ENCODE measurements at places on chromosomes 7 and 10.

- no peak for DNase-seq
Observed at GRCh38 chr10:131689016-131689415, 211.8 kb upstream of the PPP2R2D start.

- DNase-seq = no peak
Observed at GRCh38 chr10:38027986-38028385, 17.5 kb downstream of the ZNF33A start.

- no peak for DNase-seq
Observed at GRCh38 chr10:34904191-34904590, 89.1 kb upstream of the PARD3 start.

GRCh38 chr7:124263232-124263827 is 230.5 kb upstream of the TMEM229A start:
- DNase-seq = no peak

DNA sequence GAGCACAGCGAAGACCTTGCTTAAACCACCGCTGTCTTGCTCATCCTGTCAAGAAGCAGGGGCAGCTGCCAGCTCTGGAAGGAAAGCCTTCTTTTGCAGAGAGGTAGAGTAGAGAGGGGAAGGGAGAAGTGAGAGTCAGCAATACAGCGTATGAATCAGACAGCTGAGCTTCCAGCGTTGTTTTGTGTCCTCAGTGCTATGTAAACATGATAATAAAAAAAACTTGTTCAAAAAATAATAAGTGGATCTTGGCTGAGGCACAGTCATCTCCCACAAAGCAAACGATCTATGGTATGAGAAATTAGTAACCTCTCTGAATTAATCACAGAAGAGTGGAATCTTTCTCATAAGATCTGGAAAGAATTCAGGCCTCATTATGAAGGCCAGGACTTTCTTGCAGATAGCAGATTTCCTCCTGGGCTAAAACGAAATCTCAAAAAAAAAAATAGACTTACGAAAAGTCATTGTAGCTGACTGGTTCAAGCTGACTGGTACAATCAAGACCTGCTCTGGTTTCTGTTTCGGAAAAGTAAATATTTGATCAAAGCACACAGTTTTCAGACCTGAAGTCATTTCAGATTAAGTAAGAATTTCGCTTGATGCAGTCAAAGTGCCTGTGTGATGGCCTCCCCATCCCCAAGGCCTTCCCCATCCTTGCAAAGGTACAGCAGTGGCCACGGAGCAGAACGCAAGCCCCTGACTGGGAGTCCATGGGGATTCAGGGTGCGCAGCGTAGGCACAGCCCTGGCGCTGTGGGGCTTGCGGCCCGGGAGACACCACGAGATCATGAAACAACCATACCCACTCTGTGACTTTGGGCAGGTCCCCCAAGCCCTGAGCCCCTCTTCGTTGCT is 29.4 kb downstream of the CHST15 start:
- DNase-seq = no peak

DNA sequence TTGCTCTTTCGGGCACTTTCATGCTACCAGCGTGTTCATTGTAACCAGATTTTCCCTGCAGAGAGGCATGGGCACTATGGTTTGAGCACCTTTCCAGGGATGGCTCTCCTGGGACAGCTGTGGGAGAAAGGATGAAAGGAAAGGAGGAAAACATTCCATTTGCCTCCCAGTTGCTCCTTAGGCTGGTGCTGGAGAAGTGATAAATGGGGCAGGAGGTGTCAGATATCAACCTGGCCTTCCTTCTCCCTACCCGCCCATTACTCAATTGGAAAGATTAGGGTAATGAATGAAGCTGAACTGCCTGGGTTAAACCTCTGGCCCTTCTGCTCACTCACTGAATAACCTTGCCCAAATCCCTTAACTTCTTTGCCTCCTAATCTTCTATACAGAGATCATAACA is 228.4 kb downstream of the PLXNA4 start:
- DNase-seq = no peak

GRCh38 chr10:45672181-45673073 is at the start of gene ZFAND4:
Gene ZFAND4, minus strand, starts transcription at chr10:45672772. Its CDS starts 9,047 bp downstream, at chr10:45663725.
- peak; percentile 93 for DNase-seq

DNA sequence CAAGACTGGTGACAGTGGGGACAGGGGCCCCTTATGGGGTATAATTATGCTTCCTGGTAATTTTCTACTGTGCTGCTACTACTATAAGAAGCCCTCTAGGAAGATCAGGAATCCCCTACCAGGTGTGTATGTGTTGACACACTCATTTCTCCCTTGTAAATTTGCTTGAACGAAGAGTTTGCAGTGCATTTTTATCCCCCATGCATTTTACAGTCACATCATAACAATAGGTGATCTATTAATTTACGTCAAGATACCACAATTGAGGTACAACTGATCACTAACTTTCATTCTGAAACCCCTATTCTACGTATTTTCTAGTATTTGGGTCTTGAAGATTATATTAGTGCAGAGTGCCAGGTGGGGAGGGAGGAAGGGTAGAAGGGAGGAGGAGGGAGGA is 252.2 kb downstream of the NSUN6 start:
- no peak for DNase-seq

GRCh38 chr10:89491932-89492331 is 43.5 kb downstream of the SLC16A12 start:
- no peak for DNase-seq

GRCh38 chr7:129066290-129067131 is 11.6 kb upstream of the TNPO3 start:
- DNase-seq = no peak

- DNase-seq = no peak
Observed at GRCh38 chr10:112791447-112791846, 158.6 kb upstream of the TCF7L2 start.

DNA sequence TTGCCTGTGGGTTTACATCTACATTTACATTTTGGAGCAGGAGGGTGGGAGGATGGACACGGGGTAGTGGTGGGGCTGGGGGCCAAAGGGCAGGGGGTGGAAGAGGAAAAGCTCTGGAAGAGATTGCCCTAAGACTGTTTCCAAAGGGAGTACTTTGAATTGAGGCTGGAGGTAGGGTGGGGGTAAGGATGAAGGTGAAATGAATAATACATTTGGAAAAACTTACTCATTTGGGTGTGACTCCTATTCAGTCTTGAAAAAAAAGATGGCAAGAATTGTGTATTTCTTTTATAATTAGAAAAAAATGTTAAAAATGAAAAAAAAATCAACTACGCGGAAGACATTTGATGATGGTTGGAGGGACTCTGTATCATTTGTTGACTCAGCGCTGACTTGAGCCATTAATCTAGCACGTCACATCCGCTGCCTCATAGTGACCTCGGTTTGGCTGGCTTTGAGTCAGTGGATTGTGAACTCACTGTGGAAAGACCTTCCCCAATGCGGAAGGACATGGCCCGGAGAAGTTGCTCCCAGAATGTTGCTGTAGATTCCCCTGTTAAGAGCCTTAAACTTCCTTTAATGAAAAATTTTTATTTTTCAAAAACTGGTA is 2.8 kb downstream of the FAM180A start:
- DNase-seq = no peak

DNA sequence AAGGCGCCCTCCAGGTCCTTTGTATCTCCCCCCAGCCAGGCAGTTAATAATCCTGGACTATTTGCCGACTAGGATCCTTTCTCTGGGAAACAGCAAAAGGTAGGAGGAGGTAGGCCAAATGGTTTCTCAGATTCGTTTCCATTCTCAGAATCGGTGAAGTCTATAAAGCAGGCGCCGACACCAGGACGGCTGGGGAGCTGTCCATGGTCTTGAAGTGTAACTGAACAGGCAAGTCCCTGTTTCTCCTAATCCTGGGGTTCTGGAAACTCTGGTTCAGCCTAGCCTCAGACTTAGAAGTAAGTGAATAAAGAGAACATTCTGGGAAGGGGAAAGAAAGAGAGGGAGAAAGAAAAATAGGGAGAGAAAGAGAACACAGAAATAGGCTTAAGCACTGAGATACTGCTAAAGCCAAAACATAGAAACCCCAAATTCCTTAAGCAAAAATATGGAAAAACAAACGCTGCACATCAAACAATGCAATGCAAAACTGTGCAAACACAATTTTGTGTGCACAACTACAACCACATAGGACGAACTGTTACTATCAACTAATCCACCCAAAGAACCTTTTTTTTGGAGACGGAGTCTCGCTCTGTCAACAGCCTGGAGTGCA is 11.1 kb upstream of the INA start:
- DNase-seq = no peak

- DNase-seq = no peak
Observed at GRCh38 chr7:113200281-113200680, 81.9 kb upstream of the SMIM30 start.

DNA sequence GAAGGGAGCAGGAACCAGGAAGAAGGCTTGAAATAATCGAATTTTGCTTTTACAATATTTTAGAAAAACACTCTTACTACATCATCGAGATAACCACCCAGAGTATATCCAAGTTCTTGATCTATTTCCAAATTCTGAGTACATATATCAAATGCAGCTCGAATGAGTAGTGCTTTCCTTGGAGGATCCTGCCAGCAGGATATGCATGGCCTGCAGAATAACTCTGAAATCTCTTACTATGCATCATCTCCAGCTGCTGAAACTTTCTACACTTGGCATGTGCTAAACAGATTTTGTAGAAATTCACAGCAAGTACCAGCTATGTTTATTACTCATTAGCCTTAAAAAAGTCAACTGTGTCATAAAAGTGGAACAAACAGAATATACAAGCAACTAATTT is 44.0 kb upstream of the ANK3 start:
- no peak for DNase-seq

DNA sequence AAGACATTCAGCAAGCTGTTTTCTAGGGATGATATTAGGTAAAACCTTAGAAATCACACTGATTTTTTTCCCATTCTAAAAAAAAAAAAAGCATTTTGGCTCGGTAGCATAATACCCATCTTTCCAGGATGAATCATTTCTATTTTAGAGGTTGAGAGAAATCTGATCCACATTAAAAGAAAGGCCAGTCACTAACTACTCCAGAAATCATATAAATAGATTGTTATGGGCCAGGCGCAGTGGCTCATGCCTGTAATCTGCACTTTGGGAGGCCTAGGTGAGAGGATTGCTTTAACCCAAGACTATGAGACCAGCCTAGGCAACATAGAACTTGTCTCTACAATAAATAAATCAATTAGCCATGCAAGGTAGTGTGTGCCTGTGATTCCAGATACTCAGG is 164.3 kb downstream of the BAMBI start:
- no peak for DNase-seq

GRCh38 chr7:8254667-8255066 is 7.3 kb downstream of the ICA1 start:
- no peak for DNase-seq

- DNase-seq = no peak
Observed at GRCh38 chr7:152202056-152202455, 176.6 kb downstream of the GALNT11 start.

DNA sequence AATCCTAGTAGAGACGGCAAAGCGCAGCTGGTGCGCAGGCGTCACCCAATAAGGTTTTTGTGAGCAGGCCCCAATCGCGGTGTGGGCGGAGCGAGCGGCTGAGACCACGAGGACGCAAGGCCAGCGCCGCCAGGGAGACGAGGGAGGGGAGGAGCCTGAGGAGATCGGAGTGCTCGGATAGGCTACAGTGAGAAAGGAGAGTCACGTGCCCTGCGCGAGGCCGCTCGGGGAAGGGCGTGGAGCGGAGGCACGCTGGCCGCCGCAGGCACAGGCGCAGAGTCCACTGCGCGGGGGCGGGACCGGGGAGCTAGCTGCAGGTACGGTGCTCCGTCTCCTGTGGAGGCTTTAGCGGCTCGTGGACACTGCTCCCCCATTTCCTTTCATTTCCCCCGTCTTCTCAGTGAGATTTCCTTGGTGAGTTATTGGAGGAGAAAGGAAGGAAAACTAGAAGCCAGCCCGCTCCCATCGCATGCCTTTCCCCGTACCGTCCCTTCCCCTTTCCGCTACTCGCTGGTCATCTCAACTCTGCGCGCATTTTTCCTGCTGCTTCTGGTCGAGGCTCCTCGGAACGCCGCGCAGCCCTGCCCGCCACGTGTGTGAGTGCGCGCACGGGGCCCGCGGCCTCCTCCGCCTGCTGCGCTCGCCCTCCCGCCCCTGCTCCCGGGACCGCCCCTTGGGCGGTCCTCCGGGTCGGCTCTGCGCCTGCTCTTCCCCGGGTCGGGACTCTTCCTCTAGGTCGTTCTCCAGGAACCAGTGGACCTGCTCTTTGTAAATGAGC is at the start of gene THNSL1:
Gene THNSL1 (plus strand): TSS at position 237 of the 778 bp plus-strand sequence. CDS start 6,612 bp downstream, outside the sequence.
- DNase-seq = peak; percentile 95

DNA sequence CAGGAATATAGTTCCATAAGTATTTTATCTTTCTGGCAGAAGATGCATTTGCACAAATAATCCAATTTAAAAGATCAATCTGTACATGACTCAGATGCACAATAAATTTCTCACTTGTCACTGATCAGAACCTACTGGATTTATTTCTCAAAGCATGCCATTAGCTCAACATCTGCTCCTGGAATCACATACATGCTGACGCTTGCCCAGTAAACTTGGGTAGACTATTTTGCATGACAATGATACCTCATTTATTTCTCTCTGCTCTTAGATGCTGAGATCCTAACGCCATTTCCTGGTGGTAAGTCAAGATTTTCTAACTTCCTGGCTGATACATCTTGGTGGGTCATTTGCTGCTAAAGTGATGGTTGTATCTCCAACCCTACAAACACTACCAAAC is 33.8 kb upstream of the C10orf120 start:
- DNase-seq = no peak

GRCh38 chr10:44466236-44466635 is 81.3 kb upstream of the CXCL12 start:
- DNase-seq = no peak

DNA sequence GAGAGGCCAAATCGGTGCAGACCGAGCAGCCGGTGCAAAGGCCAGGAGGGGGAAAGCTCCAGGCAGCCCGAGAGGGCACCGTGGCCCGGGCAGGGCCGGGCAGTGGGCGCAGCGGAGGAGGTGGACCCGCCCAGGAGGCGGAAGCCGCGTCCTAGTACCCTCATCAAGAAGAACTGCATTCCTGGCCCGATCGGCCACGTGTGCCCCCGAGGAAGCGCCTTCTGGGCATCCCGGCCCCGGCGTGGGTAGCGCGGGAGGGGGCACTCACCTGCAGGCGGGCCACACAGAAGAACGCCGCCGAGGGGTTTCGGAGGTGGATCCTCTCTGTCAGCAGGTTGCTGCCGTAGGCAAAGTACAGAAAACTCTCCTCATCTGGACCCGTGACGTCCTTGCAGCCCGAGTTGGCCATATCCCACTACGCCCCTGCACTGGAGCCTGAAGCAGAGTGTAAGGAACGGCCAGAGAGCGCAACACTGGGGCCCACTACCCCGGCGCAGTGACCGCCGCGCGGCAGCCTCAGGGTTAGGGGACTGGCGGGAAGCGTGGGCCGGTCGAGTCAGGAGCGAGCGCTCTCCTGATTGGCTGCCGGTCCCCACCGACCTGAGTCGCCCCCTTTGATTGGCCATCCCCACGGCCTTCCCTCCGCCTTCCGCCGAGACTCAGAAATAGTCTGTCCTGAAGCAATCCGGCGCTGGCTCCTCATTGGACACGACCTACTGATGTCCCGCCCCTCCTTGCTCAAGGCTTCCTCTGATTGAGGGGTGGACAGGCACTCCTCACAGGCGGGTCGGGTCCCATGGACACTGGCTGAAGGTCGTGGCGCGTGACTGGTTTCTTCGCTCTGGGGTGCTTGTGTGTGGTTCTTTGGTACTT is at the start of gene GGCT:
Gene GGCT (minus strand): TSS at position 529 of the 873 bp plus-strand sequence. CDS start 120 bp downstream, at position 409.
- DNase-seq = peak; percentile 95

All from stimulated activated CD4-positive, alpha-beta T cell treated with anti-CD3 and anti-CD28 coated beads, Interleukin-12 subunit alpha, Interleukin-12 subunit beta, amount 100 ng/mL, for 24 hours (primary cell).